ENCODE measurements at places on chromosomes 11 and 22.

- no peak for DNase-seq
Measured at GRCh38 chr22:49715450-49715849, 112.2 kb downstream of the BRD1 start.

DNA sequence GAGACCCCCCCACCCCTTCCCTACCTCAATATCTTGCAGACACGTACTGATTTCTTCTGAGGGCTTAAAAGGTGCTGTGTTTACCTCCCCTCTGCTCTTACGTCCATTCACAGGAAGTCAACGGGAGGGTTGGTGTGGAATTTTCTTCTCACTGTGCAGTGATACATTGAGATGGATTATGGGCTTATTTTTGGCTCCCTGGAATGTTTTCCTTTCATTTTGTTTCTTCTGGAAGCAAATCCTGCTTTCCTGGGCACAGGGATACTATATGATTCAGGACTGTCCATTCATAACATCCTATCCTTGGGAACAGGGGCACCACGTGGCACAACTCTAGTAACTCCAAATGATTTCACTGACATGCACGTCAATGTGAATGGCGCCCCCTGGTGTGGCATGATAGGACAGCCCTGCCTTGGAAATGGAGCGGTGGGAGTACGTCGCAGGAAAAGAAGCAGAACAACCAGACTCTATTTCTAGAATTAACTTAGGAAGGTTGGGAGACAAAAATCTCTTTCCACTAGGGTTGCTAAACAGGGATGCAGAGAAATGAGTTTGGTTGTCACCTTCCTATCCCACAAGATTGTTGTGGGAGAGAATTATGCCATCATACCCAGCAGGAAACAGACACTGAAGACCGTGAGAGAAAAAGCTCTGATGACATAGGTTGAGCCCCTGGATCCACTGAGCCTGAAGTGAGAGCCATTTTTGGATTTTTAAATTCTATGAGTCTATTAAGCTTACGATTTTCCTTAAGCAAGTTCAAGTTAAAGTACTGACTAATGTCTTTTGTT lies 146.5 kb upstream of the RAG2 start:
- peak; percentile 19 for DNase-seq

- DNase-seq, result no peak
Measured at GRCh38 chr11:550021-550745, 10.4 kb downstream of the LMNTD2 start.

DNA sequence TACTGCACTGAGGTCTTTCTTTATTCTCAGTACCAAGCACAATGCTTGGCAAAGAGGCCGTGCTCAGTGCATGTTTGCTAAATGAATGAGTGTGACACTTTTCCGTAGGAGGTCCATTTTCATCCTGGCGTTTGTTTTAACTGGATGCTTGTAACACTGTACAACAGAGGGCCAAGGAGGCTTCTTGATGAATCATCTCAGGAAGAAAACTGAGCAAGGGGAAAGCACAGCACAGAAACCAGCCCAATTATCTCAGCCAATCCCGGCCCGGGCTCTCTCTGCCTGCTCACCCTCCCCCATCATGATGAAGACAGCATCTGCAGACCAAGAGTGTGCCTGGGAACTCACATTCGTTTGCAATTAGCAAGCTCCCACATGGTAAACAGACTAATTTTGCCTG lies 570.3 kb downstream of the OPCML start:
- no peak for DNase-seq

- no peak for DNase-seq
Measured at GRCh38 chr11:92396133-92396532, 171.5 kb downstream of the FAT3 start.

GRCh38 chr22:43154887-43155536 lies 3.7 kb downstream of the TSPO start:
- DNase-seq, result no peak

GRCh38 chr22:37065180-37065579 lies 13.6 kb downstream of the KCTD17 start:
- DNase-seq, result no peak

GRCh38 chr22:38264322-38264843 lies 8.4 kb downstream of the TMEM184B start:
- DNase-seq, result no peak

DNA sequence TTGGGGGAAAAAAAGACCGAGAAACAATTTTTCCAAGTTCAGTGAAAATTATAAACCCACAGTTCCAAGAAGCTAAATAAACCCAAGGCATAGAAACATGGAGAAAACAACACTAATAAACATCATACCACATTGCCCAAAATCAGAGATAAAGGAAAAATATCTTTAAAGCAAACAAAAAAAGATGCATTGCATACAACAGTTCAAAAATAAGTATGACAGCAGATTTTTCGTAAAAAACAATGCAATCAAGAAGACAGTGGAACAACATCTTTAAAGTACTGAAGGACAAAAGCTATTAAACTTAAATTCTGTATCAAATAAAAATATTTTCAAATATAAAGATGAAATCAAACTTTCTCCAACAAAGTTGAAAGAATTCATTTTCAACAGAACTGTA lies 921.3 kb downstream of the METTL15 start:
- no peak for DNase-seq

DNA sequence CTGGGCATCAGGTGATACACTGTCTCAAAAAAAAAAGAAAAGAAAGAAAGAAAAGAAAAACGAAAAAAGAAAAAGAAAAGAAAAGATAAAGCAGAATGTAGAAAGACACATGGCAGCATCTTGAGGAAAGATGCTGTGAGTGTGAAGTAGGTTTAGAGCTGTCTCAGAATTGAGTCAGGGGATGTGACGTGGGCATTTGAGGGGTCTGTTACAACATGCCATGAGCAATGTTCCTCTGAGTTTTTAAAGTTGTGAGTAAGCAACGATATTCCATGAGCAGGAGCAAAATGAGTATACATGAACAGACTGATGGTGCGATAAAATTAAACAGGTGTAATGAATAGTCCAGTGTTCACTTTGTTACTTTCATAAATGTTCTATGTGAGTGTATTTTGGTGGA lies 11.3 kb upstream of the QSER1 start:
- DNase-seq, result no peak

GRCh38 chr11:33674035-33674814 lies 26.4 kb downstream of the C11orf91 start:
- no peak for DNase-seq

DNA sequence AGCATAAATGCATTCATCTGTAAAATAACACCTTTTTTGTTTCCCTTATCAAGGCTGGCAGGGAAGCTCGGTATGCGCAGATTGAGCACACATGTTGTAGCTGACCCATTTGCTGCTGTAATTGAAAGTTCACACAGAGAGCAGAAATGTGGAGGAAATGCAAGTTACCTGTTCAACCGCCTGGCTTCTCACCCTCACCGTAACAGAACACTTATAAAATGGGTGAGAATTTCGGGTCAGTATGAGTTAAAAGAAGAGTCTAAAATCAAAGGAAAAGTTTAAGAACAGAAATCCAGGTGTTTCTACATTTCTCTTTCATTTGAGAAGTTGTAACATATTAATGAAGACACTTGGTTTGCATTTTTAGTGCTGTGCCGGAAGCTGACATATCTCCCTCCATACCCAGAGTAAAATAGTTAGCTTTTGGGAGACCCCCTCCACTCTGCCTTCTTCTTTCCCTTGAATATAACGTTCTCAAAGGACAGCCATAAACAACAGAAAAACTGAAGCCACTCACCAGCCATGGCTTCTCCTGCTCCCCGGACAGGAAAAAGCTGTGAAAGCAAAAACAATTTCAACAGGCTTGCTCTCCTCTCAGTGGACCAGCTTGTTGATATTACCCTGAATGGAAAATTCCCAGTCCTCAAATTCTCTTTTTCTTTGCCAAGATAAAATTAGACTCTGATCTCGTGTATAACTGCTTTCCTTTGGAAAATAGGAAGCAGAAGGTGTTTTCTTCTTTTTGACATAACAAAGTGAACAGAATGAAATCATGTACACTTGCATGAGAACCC lies at the start of gene CASP12:
Gene CASP12 (minus strand): TSS at position 570 of the 794 bp plus-strand sequence.
- no peak for DNase-seq

DNA sequence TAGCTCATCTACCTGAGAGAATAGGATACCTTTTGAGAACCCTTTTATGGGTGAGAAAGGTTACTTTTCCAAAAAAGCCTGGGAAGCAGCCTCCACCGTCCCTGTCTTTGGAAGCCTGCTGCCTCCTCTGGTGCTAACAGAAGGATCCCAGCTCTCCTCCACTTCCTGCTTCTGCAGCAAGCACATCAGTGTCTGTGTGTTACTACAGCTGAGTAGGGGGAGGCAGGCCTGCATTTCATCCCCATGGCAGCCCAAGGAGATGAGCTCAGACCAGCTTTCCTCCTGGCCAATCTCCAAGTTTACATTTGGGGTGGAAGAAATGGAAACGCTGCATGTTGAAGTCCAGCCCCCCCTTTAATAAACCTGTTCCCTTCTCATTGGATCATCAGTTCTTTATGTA lies 7.4 kb upstream of the CCDC34 start:
- DNase-seq, result no peak

DNA sequence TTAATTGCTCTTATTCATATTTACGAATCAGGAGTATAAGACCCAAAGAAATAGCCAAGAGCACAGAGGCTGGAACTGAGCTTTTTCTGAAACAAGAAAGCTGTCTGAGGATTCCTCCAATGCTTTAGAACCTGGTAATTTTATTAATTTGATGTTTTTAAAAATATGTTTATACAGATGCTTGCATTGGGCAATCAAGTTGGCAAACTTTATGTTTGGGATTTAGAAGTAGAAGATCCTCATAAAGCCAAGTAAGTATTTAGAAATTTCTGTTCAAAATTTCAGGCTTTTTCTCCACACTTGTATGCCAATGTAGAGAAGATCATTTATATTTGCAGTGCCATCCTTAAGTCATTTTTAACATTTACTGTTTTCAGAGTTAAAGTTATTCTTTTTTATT lies 24.3 kb upstream of the HIKESHI start:
- no peak for DNase-seq

DNA sequence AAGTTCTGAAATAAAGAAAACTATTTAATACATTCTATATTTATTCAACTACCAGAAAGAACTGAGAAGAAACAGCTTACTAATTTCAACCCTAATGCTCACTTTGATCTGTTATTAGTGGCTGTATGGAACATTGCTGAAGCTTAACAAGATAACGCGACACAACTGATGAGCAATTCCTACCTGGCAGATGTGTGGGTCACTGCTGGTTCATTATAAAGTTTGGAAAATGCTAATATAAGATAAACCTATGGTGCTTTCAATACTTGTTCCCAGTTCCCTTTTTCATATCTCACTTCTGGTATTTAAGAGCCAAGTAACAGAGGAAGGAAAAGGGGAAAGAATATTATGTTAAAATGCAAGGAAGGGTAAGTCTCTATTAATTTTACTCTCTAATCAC lies 10.5 kb downstream of the CTSC start:
- DNase-seq, result no peak

DNA sequence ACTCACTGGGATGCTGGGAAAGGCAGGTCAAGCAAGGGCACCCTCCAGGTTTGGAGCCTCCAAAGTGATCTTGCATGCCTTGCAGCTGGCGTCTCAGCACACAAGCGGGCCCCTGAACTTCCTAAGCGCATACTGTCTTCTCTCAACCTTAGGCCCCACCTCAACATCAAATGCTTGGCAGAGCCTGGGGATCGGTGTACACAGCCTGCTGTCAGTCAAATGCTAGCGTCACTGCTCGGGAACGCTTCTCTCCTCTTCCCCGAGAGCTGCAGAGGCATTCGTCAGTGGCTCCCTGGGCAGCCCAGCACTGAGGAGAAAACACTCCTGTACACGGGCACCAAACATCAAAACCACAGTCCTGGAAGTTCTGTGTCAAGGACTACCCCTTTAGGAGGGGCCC lies 124.9 kb downstream of the C11orf58 start:
- no peak for DNase-seq

DNA sequence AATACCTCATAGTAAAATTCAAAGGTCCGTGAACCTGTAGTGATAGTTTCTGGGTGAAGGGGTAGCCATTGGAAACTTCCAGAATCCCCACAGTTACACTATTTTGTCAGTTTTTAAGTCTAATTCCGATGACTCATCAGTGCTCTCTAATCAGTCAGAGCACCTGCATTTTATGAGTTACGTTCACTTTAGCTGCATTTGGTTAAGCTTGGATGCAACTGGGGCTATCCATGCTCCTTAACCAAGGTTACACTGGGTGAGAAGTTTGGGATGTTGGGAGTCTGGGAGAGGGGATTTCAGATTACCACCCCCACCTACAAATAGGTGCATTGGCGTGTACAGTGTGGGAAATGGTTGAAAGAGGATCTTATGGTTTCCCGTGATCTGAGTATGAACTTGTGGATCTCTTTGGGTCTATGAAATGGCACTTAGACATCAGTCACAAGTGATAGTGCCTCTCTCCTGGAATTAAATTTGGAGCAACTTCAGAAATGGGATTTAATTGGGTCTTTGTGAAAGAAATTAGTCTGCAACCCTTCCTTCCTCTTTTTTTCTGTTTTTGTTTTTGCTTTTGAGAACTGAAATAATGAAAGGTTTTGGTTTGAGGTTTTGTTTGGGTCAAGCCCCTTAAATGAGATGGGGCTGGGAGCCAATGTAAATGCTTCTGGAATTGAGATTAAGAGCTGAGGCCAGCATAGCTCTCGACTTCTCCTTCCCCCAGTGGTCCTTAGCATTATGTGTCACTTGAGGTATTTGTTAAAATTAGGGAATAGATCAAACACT lies 31.5 kb downstream of the EHF start:
- no peak for DNase-seq

GRCh38 chr11:79925570-79925969 lies 484.7 kb upstream of the TENM4 start:
- DNase-seq, result no peak

GRCh38 chr11:126914166-126914565 lies 86.4 kb downstream of the KIRREL3 start:
- no peak for DNase-seq

- no peak for DNase-seq
Measured at GRCh38 chr11:17924713-17925112, 88.1 kb downstream of the SERGEF start.

DNA sequence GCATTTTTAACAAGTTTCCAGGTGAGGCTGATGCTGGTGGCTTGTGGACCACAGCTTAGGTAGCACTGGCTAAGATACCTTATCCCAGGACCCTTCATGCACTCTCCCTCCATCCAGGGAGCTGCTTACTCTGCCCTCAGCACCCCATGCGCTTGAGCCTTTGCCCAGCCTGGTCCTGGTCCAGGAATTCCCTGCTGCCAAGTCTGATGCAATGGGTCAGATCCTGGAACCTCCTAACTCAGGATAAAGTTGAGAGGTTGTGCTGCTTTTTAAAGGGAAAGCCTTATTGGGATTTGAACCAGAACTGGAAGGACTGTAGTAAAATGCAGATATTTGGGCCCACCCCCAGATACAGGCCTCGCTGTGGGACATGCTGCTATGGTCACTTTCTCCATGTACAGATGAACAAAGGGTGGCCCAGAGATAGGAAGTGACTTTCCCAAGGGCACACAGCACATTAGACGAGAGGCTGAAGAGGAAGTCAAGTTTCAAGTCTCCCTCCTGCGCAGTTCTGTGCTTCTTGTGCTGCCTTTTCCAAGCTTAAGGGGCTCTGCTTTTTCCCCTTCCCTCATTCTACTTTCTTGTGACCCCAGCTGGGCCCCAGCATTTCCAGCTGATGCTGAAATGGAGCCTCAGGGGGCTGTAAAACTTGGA lies 824 bp upstream of the LGALS12 start:
- DNase-seq, result no peak

GRCh38 chr11:20592741-20593140 lies 6.7 kb upstream of the SLC6A5 start:
- no peak for DNase-seq

GRCh38 chr11:70024773-70025045 lies 53.4 kb upstream of the ANO1 start:
- DNase-seq, result no peak

GRCh38 chr11:86443415-86443814 lies 68.7 kb downstream of the CCDC81 start:
- no peak for DNase-seq

All from hypothalamus (tissue), 51 donors.